ENCODE measurements at places on chromosomes 2 and 18.

DNA sequence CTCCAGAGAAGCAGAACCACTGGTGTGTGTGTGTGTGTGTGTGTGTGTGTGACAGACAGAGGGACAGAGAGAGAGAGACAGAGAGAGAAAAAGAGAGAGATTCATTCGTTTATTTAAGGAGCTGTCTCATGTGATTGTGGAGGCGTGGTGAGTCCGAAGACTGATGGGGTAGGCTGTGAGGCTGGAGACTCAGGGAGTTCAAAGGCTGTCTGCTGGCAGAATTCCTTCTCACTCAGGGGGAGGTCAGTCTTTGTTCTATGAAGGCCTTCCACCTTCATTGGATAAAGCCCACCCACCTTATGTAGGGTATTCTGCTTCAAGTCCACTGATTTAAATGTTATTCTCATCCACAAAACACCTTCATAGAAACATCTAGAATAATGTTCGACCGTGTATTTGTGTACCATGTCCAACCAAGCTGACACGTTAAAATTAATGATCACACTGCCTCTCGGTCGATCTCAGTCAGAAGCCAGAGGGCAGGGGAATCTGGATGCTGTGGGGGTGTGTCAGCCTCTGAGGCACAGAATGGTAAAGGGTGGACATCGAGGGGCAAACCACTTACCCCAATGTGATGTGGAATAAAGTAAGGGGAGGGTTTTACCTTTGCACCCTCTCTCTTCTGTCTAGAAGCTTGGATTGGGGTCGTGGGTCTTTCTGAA lies 275.6 kb downstream of the SLC4A3 start:
- no peak for DNase-seq

DNA sequence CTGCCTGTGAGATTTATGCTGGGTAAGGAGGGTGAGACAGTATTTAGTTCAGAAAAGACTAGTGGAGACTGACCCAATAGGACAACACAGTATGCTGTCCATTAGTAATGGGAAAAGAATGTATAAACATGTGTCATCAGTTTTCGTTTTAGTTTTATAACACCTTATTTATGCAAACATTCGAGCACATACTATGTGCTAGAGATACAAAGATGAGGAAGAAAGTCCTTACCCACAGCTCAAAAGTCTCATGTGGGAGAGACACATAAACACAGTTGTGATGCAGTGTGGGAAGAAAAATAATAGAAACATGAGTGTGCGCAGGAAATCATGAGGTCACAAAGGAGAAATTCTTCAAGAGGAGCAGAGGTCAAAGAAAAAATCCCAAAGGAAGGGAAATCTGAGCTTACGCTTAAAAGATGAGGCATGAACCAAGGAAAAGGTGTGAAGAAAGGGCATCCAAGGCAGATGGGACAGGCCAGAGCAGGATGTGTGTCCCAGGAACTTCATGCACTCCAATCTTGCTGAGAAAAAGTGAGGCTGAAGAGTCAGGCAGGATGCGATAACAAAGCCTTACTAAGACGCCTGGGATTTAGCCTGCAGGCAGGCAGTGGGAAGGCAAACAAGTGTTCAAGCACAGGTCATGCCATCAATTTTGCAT lies 8.1 kb downstream of the METTL21A start:
- no peak for DNase-seq

- DNase-seq = no peak
Observed at GRCh38 chr2:163319006-163319405, 416.8 kb downstream of the FIGN start.

DNA sequence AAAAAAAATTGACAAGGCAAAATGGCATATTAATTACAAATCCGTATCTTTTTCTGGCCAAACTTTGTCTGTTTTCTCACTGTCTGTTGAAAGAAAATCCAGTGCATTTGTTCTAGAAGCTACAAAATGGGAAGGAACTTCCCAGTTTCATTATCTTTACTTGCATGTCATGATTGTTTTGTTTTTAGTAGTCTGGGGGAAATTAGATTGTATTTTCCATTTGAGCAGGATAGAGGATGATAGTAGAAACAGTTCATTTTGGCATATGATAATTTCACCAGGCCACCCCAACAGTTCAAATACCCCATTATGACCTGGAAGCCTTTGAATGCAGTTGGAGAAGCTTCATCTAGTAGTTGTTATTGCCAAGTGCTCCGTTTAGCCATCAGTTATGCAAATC lies 77.5 kb upstream of the RANBP2 start:
- no peak for DNase-seq

DNA sequence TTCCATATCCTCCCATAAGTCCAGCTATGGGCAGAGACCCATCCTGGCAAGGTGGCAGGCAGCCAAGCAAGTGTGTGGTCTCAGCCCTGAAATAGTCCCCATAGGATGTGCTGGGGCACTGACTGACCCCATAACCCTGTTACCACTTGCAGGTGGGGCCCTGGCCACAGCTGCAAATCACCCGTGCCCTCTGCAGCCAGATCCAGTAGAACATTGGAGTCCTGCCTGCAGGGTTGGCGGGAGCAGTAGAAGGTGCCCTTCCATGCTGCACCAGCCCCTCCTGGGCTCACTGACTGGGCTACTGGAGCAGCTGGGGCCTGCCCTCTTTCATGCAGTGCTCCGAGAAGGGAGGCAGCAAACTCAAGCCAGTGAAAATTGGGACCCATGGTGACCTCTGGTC lies 112.6 kb upstream of the MCFD2 start:
- no peak for DNase-seq

DNA sequence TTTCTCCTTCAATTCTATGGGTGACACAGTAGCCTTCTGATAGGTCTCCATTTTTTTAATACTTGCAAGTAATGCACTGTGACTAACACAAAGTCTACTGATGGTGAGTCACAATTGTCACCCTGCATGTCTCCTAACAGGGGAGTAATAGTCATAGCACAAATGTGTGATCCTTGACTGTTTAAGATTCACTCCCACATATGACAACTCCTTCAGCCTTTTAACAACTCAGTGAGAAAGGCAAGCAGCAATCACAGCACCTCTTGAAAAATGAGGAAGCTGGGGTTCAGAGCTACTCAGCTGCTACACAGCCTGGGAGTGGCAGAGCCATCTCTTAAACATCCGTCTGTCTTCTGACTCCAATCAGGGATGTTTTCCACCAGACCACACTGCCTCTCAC lies 63.8 kb downstream of the EHD3 start:
- no peak for DNase-seq
